ENCODE measurements at places on chromosomes 7 and 10.

DNA sequence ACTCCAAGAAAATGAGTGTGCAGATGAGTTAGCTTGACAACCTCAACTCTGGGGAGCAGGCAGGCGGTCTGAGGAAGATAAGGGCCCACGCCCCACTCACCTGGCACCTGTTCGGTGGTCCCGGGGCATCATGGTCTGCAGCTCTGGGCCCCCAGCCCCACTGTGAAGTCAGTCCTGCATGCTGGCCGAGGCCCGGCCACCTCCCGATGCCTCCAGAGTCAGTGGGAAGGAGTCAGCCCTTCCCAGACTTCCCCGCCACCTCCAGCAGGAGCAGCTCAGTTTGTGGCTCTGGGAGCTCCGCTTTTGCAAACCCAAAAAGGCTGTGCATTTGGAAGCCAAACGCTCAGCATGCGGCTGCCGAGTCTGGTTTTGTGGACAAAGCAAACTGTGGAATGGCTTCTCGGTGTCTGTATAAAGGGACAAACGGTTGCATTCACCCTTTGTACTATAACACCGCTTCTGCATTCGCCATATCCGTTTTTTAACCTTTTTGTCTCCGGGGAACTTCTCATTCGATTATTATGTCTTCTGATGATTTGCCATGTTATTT is 167.3 kb downstream of the CCDC3 start:
- DNase-seq, result no peak

DNA sequence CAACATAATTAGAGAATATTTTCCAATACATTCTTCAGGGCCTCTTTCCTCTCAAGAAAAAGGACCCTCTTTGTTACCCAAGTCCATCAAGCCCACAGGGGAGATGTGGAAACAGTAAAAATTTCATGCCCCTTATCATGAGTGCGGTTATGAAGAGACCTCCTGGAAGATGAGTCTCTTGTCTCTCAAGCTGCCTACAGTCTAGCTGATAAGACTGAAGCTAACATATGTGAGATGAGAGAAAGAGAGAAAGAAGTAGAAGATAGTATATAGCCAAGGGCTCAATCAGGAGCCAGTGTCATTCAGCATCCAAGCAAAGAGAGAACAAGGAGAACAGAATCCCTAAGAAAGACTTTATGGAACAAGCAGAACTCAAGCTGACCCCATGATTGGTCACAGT is 75.9 kb upstream of the CABCOCO1 start:
- no peak for DNase-seq

- DNase-seq, result no peak
Measured at GRCh38 chr10:71522442-71523144, 125.9 kb downstream of the CDH23 start.

DNA sequence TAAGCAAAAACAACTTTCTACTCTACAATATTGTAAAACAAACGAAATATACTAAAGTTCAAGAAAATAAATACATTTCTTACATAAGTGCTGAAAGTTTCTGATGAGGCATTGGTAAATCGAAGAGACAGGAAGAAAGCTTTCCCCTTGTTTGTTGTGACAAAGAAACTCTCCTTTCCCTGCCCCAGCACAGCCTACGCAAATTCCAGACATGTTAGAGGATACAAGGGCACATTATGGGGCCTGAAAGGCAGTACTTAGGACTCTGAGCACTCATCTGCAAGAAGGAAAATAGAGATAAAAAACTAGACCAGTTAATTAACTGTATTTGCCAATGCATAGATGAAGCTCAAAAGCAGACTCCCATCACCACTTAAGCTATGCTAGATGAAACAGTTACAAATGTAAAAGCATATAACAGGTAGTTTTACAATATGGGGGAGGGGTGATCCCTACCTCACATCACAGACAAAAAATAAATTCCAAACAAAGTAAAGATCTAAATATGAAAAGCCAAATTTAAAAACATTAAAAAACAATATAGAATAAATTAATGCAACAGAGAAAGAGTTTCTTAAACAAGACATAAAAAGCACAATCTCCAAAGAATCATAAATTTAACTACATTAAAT is 21.8 kb downstream of the ARHGAP19 start:
- no peak for DNase-seq

- DNase-seq, result no peak
Measured at GRCh38 chr7:10146271-10146670, 827.4 kb upstream of the PHF14 start.

- DNase-seq, result no peak
Measured at GRCh38 chr10:16765509-16766375, 51.5 kb downstream of the RSU1 start.

- no peak for DNase-seq
Measured at GRCh38 chr10:108422286-108422685, 1257.8 kb upstream of the SORCS1 start.

GRCh38 chr10:72177454-72177853 is 38.4 kb upstream of the ANAPC16 start:
- no peak for DNase-seq

DNA sequence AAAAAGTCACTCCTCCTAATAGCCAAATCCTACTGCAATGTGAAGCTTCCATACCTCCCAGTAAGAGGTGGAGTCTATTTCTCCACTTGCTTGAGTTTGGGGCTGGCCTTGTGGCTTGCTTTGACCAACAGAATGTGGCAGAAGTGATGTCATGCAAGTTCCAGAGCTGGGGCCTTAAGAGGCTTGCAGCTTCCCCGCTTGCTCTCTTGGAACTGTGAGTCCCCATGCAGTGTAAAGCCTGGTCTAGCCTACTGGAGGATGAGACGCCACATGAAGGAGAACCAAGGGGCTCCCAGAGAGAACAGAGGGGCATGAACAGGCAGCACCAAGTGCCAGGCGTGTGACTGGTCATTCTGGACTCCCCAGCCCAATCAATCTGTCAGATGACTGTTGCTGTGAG is 58.6 kb upstream of the OPALIN start:
- no peak for DNase-seq

GRCh38 chr7:114659409-114660125 is 245.0 kb downstream of the FOXP2 start:
- no peak for DNase-seq

DNA sequence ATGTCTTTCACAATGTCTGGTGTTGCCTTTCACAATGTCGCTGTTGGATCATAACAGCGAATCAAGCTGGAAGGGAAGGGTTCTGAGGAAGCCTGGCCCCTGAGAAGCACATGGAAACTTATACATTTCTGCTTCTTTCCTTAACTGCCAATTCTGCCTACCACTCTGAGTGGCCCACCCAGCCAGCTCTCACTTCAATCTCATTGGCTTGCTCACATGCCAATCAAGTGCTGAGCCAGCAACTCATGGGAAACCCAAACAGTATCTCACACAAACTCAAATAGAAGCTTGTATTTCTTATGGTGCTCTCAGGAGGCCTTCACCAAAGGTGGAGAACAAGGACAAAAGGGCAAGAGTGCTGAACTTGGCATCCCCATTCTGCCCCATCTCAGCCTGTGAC is 117.4 kb upstream of the GPR26 start:
- no peak for DNase-seq

- no peak for DNase-seq
Measured at GRCh38 chr10:131776496-131776895, 124.3 kb upstream of the PPP2R2D start.

DNA sequence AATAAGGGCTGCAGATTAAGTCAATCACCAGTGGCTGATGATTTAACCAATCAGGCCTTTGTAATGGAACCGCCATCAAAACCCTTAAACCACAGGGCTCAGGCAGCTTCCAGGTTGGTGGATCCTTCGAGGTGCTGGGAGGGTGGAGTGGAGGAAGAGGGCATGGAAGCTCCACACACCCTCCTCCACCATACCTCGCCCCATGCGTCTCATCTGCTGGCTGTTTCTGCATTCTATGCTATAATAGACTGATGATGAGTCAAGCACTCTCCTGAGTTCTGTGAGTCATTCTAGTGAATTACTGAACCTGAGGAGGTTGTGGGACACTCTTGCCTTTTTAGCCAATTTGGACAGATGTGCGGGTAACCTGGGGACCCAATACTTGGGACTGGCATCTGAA is 43.9 kb downstream of the CHST15 start:
- no peak for DNase-seq

- no peak for DNase-seq
Measured at GRCh38 chr7:137298464-137298794, 45.1 kb downstream of the PTN start.

DNA sequence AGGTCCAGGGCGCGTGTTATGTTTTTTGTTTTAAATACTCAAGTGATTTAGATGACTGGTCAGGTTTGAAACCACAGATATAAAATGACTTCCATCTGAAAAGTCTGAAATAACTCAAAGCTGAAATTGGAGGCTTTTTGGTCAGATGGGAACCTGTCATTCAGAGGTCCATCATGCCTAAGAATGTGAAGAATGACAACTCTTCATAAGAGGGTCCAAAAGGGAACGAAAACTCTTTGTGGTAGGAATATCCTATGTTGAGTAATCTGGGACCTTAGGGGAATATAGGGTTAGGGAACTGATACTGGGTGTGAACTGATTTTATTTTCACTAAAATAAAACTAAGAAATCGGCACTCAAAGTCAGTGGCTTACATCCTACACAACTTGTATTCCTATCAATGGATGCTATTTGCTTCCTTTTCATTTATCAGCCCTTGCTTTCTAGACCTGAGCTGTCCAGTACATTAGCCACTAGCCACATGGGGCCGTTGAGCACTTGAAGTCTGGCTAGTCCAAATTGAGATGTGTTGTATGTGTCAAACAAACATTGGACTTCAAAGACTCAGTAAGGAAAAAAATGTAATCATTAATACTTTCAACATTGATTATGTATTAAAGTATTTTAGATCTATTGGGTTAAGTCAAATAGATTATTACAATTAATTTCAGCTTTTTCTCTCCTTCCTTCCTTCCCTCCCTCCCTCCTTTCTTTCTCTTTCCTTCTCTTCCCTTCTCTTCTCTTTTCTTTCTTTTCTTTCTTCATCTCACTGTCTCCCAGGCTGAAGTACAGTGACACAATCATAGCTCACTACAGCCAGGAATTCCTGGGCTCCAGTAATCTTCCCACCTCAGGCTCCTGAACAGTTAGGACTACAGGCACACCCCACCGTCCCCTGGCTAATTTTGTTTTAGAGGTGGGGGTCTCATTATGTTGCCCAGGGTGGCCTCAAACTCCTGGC is 56.5 kb upstream of the KDM7A start:
- no peak for DNase-seq

Data from dorsolateral prefrontal cortex (tissue), 122 donors.